ENCODE measurements at places on chromosomes 13 and 19.

- no peak for DNase-seq
Measured at GRCh38 chr19:10550336-10550735, 6.6 kb downstream of the ATG4D start.

DNA sequence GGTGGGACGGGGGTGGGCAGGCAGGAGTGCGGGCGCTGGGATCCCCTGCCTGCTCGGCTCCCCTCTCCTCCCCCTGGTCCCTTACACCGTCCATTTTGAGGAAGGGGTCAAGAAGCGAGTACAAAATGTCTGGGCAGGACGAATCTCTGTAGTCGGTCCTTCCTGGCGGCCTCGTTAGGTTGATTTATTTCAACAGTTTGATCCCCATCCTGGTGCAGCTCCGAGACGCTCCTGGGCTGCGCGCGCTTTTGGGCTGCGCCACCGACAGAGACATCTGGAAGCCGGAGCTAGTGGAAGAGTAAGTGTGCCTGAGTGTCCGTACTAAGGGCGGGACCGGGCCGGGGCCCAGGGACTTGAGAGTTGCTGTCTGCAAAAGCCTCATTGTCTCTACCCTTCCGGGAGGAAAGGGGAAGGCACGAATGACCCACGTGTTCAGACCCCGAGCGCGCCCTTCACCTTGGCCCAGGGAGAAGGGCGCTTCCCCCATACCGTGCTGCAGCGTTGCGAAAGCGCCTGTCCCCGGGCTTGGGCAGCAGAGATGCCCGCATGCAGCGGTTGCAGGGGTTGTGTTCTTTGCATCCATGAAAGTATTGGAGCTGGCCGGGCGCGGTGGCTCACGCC lies 1.8 kb downstream of the ZNF114 start:
- peak; percentile 23 for DNase-seq

DNA sequence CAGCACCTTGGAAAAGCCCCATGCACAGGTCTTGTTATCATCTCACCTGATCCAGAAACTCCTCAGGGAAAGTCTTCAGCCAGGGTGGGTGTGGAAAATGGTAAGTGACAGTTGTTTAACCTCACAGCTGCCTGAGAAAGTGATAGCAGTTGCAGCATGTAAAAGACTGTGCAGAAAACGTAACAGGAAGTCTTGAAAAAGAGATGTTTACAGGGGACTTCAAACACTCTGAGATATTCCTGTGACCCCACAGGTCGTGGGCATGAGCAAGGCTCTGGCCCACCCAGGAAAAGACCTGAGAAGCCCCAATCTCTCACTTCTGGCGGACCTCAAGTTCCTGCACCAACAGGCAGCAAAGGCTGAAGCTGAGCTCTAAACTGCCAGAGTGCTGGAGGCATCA lies 826.9 kb downstream of the UQCRFS1 start:
- DNase-seq: no peak

GRCh38 chr19:58218899-58219298 lies 9.8 kb upstream of the ZNF544 start:
- DNase-seq: no peak

GRCh38 chr13:106480351-106480910 lies 55.0 kb downstream of the EFNB2 start:
- DNase-seq: no peak

GRCh38 chr19:29105629-29106292 lies 107.2 kb downstream of the UQCRFS1 start:
- no peak for DNase-seq

GRCh38 chr19:49331616-49332055 lies 3.6 kb upstream of the CD37 start:
- DNase-seq: peak; percentile 57

DNA sequence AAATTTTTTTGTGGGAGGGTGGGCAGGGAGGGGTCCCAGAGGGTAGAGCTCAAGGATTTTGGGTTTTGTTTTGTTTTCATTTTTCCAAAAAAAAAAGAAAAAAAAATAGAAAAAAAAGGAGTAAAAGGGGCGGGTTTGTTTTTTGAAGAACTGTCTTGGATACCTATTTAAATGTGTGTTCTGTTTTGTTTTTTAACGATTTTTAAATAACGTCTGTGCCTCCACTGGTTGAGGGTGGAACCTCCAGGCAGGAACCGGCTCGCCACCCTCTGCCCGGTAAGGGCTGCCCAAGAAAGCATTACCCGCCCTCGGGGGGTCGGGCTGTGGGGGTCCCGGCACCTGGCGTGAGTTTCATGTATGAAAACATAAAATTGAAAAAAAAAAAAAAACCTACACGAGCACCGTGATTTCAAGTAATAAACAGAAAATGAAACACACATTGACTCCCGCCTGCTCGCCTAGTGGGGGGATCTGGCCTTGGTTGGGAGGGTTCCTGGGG lies 10.4 kb downstream of the MIDN start:
- DNase-seq: no peak

DNA sequence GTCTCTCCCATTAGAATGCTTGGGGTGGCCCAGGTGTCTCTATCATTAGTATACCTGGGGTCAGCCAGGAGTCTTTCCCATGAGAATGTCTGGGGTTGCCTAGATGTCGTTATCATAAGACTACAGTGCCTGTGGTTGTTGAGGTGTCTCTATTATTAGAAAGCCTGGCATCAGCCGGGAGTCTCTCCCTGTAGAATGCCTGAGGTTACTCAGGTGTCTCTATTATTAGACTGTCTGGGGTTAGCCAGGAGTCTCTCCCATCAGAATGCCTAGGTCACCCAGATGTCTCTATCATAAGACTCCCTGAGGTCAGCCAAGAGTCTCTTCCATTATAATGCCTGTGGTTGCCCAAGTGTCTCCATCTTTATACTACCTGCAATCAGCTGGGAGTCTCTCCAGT lies 1541.1 kb downstream of the UQCRFS1 start:
- DNase-seq: no peak

DNA sequence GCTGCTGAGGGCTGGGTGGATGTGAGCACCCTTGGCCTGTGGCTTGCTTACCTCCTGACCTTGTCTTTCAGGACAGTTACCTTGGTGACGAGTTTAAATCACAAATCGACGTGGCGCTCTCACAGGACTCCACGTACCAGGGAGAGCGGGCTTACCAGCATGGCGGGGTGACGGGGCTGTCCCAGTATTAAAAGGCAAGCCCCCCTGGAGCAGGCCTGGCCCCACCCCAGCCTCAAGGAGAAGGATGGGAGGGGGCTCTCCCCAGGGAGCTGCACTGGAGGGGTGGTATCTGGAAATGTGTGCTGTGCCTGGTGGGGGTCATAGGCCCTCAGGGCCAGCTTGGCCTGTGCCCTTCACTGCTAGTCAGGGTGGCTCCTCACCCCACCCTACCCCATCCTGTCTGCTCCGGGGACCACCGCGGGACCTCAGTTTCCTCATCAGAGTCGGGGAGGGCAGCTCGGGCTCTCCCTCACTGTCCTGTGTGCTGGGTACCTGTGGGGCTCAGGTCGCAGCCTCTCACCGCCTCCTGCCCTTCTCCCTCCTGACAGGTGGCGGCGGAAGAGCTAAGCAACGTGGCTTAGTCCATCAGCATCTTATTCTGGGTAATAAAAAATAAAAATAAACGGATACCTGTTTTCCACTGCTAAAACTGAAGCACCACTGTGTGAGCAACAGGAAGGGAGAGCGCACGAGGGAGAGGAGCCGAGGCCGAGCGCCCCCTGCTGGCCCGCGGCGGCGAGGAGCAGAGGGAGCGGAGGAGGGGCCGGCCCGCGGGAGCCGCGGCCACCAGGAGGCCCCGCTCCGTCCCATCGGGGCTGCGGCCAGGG lies 29.8 kb downstream of the CERS1 start:
- DNase-seq: peak; percentile 57

- DNase-seq: no peak
Measured at GRCh38 chr13:43472980-43473379, 313.8 kb downstream of the ENOX1 start.
